ENCODE measurements at places on chromosomes 7 and 10.

DNA sequence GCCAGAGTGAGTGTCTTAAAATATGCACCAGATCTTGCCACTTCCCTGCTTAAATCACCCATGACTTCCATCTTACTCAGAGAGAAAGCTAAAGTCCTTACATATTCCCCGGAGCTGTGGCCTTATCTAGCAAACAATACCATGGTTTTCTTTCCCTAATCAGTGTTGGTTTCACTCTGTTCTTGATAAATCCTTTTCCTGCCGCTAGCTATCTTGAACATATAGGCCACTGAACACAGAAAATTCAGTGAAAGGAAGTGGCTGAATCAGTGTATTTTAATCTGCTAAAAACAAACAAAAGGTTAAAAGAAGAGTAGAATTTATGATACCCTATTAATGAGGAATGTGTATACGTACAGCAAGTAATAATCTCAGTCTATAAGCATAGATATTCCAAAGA lies 42.0 kb upstream of the JAZF1 start:
- no peak for DNase-seq

DNA sequence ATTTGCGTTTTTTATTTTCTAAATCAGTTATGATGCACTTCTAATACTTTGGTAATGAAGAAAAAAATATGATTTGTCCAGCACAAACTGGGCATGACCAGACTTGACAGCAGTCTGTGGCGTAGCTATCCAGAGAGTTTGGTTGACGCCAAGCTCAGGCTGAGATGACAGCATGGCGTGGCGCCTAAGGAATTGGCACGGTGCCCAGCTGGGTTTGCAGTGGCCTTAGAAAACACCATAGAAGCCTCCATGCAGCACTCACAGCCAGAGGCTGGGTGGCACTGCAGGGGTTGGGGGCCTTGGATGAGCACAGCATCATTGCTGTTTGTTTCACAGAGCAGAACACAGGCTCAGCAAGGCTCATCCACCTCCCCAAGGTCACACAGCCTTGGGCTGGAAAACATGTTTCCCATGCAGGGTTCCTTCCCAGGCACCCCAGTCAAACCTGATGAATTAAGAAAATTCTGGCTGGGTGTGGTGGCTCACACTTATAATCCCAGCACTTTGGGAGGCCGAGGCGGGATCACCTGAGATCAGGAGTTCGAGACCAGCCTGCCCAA lies 88.9 kb downstream of the GTF2IRD1 start:
- DNase-seq, result no peak

- DNase-seq, result no peak
Observed at GRCh38 chr10:124621637-124622036, 122.5 kb downstream of the FAM53B start.

- no peak for DNase-seq
Observed at GRCh38 chr10:133024704-133025557, 62.8 kb upstream of the ADGRA1 start.

- DNase-seq, result no peak
Observed at GRCh38 chr7:17546592-17546991, 248.1 kb downstream of the AHR start.

DNA sequence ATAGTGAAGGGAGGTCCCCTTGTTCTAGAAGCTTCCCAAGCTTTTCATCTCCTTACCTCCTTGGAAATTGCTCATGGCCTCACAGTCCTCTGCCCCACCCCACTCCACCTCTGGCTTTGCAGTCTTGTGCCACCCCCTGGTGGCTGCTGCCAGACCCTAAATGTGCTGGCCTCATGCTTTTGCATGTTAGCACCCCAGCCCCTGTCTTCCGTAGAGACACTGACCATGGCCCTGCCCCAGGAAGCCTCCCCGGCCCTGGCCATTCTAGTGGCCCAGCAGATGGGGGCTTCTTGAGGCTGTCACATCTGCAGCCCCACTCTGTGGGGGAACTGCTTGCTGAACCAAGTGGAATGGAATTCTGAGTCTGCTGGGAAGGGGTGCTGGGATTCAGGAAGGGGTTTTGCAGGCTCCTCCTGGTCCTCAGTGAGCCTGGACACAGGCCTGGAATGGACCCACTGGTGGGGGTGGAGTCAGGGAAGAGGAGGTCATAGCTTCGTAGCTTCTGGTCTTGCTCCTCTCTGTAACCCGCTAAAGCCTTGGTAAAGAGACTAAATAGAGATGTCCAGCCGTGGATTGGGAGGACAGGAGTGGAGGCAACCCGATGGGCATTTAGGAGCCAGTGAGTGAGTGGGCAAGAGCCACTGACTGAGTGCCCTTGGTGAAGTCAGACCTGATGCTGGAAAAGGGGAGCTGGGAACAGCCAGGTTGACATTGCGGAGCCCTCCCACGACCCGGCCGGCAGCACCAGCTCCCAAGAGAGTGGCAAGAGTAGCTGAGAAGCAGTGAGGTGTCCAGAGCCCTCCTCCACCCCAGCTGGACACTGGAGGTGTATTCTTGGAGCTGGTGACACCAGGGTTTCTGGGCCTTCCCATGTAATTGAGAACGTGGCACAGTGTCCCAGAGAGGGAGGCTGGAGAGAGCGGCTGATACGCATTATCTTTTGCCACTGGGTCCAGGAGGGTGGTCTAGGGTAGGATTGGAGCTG lies 20.9 kb downstream of the RAMP3 start:
- DNase-seq, result no peak

DNA sequence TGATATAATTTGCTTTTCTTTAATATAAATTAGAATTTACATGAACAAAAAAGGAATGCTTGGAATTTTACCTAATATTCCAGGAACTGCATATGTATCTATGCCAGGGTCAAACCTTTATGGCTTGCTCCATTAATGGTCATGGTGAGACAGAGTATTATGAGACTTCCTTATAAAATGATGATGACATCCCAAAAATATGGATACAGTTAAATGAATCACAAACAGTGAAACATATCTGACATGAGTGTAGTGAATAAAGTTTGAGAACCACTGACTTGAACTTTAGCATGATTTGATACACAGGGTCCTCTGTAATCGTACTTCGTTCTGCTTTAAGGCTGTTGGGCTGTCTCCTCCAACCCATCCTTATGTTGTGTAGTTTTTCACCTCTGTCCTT lies 51.8 kb downstream of the MARCHF5 start:
- DNase-seq, result no peak

DNA sequence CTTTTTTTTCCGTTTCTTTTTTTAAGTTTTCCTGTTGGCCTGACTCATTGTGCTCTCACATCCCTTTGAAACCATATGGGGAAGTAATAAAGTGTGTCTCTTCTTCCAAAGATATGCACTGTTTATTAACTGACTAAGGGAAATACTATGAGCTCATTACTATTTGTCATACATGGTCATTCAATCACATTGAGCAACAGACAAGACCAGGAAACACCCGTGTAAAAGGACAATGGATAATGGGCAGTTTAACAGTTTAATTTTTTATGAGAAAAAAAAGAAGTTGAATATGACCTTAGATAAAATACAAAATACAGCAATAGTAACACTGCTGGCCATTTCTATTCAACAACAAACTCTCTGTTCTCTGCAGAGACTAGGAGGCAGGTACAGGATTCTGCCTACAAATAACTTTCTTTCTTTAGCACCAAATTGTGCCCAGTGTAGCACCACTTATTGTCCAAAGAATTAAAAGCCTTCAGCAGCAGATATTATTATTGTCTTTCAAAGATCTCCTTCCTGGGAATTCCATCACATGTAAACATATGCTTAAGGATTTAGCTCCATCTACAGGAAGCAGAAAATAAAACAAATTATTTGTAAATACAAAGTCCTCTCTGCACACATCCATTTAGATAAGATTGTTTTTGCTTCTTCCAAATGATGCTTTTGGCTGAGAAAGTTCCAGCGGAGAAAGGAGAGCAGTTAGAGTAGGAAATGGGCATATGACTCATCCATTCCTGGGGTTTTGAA lies 55.0 kb upstream of the AKR1E2 start:
- DNase-seq, result no peak

DNA sequence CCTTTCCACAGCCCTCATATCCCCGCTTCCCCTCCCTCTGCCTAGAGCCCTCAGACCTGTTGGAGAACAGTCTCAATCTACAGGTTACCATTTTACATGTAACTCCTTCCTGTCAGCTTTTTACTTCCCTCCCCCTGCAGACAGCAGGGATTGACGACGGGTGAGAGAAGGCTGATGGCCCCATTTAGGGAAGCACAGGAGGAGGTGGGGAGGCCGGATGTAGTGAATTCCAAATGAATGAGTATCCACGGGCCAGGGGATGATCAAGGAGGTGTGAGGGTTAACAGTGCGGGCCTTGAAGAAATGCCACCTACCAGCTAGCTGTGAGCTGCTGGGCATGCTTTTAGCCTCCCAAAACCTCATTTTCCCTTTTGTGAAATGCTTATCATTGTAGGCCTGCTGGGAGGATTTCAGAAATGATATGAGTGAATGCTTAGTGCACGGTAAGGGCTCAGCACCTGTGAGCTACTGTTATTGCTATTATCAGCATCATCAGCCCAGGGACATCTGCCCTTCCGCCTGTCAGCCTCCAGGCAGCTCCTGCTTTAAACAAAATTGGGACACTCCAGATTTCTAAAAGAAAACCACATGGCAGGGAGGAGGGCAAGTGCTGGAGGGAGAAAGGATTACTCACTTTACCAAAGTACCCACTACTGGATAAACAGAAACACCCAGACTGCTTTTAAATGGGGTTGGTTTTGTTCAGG lies 6.5 kb upstream of the NANOS1 start:
- no peak for DNase-seq

- no peak for DNase-seq
Observed at GRCh38 chr7:137304624-137305235, 38.8 kb downstream of the PTN start.

Measured in stimulated activated CD4-positive, alpha-beta T cell treated with anti-CD3 and anti-CD28 coated beads, Interleukin-4, amount 100 ng/mL, for 48 hours (primary cell).